Glutamatergic neuron (in vitro differentiated cells): ENCODE measurements at places on chromosomes 2 and 18.

DNA sequence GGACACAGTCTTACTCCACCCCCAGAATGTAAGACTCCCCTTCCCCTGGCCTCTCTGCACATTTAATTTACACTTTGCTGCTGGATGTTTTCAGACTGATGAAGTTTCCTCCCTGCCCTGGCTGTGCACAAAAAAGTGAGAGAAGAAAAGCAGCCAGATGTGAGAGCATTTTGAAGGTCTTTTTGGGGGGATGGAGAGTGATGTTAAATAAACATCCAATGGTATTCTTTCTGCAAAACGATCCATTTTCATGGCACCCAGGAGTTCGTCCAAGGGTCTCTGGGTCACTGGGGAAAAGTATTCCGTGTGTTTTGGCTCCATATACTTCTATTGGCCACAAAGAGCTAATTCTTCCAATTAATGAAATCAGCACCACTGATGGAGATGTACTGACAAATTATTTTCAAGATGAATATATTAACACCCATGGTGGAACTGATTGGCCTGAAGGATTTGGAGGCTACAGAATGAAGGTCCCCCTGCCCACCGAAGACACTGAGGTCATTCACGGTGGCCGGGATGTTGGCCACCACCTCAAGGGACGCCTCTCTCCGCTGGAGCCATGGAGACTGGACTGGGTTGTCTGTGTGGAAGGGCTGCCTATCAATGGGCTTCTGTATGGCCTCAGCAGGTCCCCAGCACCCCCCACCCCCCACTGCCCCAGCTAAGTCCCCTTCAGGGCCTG is 107.6 kb upstream of the PKDCC start:
- DNase-seq, result no peak

- no peak for DNase-seq
These were observed 78.4 kb upstream of the ARL5A start for GRCh38 chr2:151906633-151906998.

DNA sequence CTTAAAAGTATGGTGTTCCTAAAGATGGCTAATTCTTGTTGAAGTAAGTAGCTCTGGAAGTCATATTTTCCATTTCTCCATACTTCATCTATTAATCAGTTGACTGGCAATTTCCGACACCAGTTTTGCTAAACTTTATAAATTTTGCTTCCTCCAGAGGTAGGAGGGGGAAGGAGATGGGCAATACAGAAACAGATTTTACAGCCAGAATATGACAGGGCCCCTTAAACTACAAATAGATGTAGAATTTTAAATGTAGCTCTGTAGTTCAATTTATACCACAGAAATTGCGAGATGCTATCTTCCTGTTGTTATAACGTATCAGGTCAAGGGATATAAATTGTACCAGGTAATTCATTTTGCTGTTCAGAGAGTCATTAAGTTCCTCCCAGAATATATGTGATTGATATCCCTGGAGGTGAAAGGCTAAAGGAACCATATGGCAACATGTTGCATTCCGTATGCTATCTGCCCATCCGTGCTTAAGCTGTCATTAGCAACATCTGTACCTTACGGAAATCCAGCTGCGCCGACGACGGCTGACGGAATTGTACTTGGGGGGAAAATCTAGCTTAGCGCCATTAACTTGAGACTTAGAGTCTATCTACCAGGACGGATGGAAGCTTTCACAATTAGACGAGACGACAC is 8.4 kb upstream of the NR4A2 start:
- no peak for DNase-seq

- no peak for DNase-seq
These were observed 43.8 kb downstream of the APOB start for GRCh38 chr2:20999906-21000645.

DNA sequence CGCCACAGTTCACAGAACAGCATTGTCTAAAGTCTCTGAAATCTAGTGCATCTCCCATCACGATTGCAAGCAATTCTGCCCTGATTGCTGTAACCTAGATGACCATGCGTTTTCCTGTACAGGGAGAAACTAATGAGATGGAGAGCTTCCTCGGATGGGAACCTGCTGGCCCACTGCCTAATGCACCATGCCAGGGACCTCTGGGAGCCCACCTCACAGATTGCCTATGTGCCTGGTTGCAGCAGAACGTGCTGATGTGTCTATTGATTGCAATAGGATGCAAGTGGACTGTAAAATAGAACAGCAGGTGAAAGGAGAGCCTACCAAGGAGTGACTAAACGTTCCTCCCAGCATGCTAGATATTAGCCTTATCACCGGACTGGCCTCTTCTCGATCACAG is 141.0 kb upstream of the RAB12 start:
- peak; percentile 50 for DNase-seq

DNA sequence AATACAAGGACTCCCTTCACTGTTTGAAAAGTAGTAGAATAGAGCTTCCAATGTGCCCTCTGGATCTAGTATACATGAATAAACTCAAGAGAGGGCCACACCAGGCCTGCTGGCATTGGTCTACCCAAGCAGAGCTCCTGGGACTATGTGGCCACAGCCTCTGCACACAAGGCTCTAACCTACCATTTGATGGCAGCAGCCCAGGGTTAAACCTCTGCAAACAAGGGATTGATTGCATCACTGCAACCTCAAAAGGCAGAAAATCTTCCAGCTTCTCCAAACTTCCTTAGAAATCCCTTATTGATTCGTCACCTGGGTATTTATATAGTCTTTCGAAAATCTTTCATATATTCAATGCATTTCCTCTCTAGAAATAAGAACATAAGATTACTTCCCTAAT is 147.6 kb upstream of the SETBP1 start:
- DNase-seq, result no peak

GRCh38 chr18:33282709-33283333 is 157.7 kb downstream of the CCDC178 start:
- DNase-seq, result no peak

DNA sequence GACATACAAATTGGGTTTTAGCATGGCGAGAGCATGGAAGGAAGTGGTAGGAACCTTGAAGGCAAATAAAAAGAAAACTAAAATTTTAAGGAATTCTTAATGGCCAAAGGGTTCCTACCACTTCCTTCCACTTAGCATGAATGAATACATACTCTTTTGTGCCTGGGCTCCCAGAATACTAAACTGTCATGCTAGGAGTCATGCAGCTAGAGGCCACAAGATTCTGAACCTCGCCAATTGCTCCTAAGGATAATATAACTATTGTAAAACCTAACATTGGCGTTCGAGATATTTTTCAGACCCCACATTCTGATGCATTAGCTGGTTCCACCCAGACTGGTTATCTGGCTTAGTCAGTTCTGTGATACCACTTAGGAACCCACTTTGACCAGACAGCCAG is 38.6 kb upstream of the ARHGAP25 start:
- no peak for DNase-seq

GRCh38 chr2:192245329-192245728 is 50.6 kb upstream of the TMEFF2 start:
- DNase-seq, result no peak

DNA sequence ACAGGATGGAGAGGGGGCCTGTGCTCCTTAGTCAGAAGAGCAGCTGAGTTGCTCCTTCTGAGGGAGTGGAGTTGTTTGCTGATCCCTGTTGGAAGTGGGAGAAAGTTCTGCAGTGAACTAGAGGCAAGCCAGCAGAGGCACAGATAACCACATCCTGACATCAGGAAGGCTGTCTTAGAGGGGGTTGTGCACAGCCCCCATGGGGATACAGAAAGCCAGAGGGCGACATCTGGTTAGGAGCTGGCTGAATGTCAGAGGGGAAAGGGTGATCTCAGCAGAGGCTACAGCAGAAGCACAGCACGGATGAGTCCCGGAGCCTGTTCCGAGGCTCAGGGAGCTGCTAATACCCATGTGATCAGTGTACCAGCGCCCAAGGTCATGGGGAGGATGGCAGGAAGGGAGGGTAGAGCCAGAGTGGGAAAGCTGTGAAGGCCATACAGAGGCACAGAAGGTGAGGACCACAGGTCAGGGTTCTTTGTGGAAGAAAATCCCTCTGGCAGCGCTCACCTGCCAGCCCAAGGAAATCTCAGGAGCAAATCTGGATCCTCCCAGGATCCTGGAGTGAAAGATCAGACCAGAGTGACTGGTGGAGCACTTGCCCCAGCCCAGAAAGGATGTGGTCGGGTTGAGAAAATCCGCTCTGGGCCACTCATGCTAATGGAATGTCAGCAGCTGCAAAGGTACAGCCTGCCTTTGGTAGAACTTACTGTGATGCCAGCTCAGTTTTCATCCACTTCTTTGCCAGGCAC is 111.8 kb downstream of the STPG4 start:
- peak; percentile 69 for DNase-seq

GRCh38 chr18:22471546-22472131 is 53.9 kb upstream of the CTAGE1 start:
- no peak for DNase-seq

- DNase-seq, result no peak
These were observed 245.9 kb upstream of the HS6ST1 start for GRCh38 chr2:128564551-128564950.

DNA sequence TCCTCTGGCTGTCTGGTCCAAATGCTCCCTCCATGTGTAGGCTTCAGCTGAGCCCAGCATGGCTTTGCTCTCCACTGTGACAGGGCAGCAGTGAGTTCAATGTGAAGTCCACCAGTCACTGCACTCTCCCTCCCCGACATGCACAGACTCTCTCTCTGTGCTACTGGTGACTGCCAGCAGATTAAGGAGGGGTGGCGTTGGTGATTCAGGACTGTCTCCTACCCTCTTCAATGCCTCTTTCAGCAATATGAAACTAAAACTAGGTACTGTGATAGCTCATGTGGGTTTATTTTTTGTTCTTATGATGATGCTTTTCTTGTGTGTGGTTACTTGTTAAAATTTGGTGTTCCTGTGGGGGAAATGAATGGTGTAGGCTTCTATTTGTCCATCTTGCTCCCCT is 201.0 kb upstream of the RBMS1 start:
- no peak for DNase-seq

DNA sequence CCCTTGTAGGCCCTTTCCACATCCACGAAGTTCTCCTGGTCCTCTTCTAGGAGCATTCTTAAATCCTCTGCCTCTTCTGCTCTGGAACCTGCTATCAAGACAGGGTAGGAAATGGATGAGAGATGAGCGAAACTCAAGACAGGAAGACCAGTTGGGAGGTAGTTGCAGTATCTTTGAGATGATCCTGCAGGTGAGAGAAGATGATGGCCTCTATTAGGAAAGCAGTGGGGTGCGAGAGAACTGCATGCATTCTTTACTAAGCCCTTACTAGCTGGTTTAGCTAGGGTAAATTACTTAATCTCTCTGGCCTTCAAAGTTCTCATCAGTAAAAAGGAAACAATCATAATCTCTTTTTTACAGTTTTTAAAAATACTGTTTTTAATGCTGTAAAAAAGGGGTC is 47.0 kb downstream of the VSNL1 start:
- DNase-seq, result no peak

GRCh38 chr2:47058003-47058931 is 96.8 kb downstream of the STPG4 start:
- no peak for DNase-seq

DNA sequence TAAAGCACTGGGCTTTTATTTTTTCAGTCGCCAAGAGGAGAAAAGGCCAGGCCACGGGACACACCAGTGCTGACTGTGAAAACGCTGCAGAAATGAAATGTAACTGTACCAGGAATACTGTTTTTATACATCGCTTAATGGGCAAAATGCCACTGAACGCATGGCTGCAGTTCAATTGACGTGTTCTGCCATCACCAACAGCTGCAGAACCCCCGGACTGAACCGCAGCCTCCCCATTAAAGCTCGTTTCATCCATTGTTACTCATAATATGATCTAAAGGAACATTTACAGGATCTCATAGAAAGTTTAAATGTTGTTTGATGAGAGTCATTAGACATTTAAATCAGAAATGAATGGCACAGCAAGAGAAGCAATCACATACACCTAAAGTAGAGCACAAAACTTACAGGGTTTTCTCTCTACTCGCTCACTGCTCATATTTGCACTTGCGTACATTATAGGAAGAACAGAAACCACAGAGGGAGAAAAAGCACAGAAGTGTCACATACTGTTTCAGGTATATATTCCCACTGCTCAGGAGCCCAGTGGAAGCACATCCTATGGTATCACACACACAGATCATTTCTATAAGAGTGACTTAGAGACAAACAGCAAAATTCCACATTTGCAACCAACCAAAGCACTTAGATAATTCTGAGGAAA is 35.3 kb downstream of the TCF4 start:
- DNase-seq, result no peak

DNA sequence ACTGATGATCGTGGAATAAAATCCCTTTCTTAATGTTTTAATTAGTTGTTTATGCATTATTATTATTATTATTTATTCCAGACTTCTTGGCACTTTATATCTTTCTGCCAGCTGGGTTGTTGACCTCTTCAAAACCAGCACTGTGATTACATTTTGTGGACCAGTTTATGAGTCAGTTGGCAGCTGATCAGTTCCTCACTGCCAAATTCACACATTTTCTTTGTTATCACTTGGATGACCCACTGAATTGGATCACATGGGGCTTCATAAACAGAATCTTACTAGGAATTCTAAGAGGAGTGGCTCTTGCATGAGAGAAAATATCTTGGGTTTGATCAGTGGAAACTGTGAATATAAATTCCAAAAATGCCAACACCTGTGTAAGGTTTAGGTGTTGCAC is 321.8 kb upstream of the SPRED2 start:
- DNase-seq, result no peak

GRCh38 chr2:5203134-5203755 is 488.9 kb upstream of the SOX11 start:
- no peak for DNase-seq

GRCh38 chr2:160156665-160157064 is 43.4 kb downstream of the ITGB6 start:
- DNase-seq, result no peak

DNA sequence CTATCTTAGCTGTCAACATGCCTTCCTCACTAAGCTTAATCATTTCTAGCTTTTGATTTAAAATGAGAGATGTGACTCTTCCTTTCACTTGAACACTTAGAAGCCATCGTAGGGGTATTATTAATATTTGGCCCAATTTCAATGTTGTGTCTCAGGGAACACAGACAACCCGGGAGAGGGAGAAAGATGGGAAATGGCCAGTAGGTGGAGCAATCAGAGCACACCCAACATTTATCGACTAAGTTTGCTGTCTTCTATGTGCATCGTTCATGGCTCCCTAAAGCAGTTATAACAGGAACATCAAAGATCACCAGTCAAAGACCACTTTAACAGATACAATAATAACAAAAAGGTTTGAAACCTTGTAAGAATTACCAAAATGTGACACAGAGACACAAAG is 110.2 kb downstream of the OLA1 start:
- DNase-seq, result no peak

DNA sequence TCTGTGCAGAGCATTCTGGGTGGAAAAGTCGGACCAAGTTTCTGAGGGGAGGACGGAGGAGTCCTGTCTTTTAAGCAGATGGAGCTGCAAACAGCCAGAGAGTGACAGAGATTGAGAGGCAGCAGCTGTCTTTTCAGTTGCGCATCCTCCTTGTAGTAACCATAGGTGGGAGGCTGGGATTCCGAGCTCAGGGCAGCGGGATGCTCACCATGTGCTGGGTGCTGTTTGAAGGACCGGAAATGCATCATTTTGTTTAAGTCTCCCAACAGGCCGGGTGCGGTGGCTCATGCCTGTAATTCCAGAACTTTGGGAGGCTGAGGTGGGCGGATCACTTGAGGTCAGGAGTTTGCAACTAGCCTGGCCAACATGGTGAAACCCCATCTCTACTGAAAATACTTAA is 93.4 kb downstream of the AGAP1 start:
- no peak for DNase-seq
